ENCODE measurements at places on chromosomes 1 and 21.

GRCh38 chr1:59743324-59744091 is 71.2 kb upstream of the HOOK1 start:
- no peak for DNase-seq

DNA sequence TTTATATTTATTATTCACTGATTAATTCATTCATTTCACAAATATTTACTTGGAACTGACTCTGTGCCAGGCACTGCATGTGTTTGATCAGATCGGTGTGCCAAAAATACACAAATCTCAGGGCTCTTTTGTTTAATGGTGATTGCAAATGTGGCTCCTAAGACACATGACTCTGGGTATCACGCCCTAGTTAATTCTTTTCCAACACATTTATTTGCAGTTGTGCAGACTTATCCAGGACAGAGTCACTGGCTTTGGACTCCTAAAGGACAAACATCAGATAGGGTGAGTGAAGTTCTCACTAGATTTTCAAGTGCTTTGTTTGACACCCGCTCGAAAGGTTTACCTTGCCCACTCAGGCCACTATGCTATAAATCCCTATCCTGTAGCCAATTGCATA is 335.5 kb downstream of the BARHL2 start:
- no peak for DNase-seq

DNA sequence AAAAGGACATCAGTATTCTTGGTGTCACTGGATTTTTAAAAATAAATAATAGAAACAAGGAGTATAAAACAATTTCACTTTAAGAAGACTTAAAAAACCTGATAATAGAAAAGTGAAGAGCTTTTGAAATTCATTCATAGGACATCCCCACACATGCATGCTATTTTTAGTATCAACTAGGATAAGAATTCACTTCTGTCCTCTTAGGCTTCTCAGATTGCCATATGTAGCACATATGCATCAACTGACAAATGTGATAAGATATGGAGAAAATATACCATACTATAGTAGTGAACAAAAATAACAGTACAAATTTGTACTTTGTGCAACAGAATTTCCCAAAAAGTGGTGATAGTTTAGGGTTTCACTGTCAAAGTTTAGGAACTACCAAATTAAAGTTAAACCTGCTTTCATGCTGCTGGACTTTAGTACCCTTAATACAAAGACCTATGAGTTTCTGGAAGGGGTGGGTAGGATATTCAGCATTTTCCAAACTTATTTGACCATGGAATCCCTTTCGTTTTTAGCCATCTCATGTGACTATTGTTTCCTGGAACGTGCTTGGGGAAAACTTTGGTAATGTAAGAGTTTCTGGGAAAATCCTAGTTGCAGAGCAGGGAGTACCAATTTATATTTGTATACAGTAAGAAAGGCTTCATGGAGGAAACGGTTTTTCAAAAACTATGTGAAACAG is 19.8 kb downstream of the RPRD2 start:
- DNase-seq = no peak

GRCh38 chr1:76503736-76504135 is 363.5 kb upstream of the ST6GALNAC5 start:
- DNase-seq = no peak

GRCh38 chr1:206110161-206110560 is 7.0 kb downstream of the AVPR1B start:
- DNase-seq = no peak

DNA sequence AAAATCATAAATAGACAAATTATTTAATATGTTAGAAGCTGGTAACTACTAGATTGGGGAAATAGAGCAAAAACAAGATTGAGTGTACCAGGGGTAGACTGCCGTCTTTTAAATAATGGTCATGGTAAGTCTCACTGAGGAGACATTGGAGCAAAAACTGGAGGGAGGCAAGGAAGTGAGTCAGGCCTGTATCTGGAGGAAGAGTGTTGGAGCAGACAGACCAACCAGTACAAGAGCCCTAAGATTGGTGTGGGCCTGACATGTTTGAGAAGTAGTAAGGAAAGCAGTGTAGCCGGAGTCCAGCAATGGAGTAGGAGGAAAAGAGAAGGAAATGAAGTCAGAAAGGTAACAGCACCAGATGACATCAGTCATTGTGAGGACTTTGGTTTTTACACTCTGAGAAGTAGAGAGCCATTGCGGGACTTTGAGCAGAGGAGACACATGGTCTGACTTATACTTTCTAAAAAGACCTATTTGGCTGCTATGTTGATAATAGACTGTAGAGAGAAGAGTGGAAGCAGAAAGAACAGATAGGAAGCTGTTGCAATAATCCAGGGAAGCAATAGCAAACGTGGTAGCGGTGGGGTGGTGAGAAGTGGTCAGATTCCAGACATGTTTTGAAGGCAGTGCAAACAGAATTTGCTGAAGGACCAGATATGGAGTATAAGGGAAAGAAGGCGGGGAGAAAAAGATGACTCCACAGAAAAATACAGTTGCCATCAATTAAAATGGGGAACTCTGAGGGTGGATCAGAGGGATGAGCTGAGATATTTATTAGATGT is 44.7 kb upstream of the GJA5 start:
- no peak for DNase-seq

GRCh38 chr1:43381612-43382011 is 8.0 kb downstream of the MED8 start:
- DNase-seq = no peak

DNA sequence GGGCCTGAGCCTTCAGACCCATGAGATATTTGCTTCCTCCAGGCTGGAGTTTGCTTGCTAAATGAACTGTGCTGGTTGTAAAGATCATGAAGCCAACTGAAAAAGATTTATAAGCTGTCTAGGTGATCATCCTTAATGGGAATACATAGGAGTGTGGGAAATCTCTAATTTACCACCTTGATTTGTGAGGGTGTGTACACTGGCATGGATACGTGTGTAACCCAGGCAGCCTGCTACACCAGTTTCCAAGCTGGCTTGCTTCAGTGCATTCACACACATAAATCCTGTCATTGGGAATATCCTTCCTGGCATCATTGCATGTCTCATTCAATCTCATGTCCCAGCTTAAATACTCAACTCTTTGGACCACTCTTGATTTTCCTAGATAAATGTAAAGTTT is 57.6 kb upstream of the GNG12 start:
- DNase-seq = no peak

GRCh38 chr1:13701271-13701640 is 1.3 kb downstream of the PRDM2 start:
- DNase-seq = no peak

GRCh38 chr1:48536477-48536876 is 64.5 kb upstream of the SPATA6 start:
- no peak for DNase-seq

GRCh38 chr1:26049531-26050247 is 3.8 kb upstream of the SLC30A2 start:
- DNase-seq = no peak

DNA sequence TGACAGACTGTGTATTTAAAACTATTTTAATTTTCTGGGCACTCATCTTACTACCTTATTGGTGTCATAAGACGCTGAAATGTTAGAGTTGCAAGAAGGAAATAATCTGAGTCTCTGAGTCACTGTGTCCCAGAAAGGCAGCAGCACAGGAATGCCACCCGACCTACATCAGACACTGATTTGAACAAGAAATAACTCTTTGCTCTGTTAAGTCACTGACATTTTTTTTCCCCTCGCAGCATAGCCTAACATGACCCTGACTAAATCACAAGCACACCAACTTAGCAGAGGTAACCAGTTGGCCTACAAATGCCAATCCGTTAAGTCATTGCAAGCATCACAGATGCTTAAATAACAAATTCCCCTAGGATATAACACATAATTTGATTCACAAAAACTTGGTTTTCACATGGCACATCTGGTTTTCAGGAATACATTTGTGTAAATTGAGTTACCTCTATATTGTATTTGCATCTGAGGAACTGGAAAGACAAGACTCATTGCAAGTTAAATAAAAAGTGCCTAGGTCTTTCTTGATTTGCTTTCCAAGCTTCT is 349.1 kb downstream of the SEC16B start:
- no peak for DNase-seq

DNA sequence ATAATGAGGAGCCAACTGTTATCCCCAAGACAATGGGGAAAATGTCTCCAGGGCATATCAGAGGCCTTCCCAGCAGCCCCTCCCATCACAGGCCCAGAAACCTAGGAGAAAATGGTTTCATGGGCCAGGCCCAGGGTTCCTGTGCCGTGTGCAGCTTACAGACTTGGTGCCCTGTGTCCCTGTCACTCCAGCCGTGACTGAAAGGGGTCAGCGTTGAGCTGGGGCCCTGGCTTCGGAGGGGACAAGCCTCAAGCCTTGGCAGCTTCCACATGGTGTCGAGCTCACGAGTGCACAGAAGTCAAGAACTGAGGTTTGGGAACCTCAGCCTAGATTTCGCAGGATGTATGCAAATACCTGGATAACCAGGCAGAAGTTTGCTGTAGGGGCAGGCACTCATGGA is 18.1 kb downstream of the SIPA1L2 start:
- no peak for DNase-seq

GRCh38 chr1:85596947-85597346 is 16.4 kb downstream of the CCN1 start:
- no peak for DNase-seq

DNA sequence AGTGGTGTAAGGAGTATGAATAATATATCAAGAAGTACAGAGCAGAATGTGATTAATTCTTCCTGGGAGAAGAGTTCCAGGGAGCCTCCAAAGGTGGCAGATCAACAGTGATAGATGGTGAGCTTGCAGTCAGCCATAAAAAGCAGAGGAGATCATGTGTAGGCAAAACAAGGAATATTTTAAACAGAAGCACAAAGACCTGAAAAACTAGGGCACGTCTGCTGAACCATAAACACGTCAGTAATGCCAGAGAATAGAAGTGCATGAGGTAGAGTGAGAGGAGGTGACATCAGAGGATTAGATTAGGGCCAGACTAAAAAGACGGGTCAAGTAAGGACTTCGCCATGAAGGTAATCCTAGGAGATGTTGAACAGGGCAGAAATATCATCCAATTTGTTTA is 151.8 kb downstream of the EIF4G3 start:
- no peak for DNase-seq

All from AG04449 (cell line).